ENCODE measurements at places on chromosomes 13 and 19.

DNA sequence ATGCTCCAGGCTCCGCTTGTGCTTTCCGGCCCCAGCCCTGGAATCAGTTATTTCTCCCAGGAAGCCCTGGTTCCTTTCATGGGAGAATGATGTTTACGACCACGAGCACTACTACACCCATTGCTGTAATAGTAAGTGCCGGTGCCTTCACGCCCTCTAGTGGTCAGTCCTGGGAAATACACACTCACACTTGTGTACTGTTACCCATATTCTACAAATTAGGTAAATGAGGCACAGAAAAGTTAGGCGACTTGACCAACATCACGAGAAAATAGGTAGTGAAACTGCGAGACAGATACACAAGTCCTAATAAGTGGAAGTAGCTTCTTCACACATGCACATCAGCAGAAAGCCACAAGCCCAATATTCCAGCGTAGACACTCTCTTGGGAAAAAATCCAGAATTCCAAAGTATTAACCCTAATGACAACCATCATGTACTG is 21.7 kb downstream of the CEACAM21 start:
- DNase-seq: peak; percentile 80

GRCh38 chr19:541699-542098 is 2.2 kb upstream of the GZMM start:
- no peak for DNase-seq

DNA sequence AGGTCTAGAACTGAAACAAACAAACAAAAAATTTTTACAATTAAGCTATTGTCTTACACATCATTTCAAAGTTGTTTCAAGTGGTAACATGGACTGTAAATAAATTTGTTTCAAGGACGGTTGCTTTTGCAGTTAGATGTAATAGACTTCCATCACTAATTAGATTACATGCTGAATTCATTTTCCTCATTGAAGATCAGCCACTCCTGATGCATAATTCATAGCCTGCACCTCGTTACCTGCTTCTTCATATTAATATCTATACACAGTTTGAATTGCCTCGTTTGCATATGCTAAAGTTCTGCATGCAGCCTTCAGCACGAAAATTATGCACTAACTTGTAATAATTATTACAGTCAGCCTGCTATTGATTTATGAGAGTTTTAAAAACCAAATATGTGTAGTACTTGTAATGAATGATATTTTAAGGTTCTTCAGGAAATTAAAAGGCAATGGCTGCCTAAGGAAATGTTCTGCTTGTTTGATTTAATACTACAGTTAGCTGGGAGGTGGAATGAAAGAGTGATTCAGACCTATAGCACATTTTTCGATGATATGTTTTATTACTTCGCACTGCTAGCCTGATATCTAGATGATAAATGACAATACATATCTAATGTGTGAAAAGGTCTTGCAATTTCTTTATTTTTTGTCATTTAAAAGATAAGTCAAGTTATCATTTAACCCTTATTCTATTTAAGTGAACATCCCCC is 184.9 kb downstream of the DACH1 start:
- no peak for DNase-seq

DNA sequence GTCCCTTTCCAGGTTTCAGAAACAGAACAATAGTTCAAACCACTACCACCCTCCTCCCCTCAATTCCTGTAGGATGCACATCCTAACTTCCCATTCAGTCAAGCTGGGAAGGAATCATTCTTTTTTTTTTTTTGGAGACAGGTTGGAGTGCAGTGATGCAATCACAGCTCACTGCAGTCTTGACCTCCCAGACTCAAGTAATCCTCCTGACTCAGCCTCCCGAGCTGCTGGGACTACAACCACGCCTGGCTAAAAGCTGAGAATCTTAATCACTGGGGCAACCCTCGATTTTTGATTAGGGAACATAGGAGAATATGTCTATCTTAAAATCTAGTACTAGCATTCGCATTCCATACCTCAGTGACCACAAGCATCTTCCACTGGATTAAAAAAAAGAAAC is 146.2 kb downstream of the ABCC4 start:
- DNase-seq: no peak

DNA sequence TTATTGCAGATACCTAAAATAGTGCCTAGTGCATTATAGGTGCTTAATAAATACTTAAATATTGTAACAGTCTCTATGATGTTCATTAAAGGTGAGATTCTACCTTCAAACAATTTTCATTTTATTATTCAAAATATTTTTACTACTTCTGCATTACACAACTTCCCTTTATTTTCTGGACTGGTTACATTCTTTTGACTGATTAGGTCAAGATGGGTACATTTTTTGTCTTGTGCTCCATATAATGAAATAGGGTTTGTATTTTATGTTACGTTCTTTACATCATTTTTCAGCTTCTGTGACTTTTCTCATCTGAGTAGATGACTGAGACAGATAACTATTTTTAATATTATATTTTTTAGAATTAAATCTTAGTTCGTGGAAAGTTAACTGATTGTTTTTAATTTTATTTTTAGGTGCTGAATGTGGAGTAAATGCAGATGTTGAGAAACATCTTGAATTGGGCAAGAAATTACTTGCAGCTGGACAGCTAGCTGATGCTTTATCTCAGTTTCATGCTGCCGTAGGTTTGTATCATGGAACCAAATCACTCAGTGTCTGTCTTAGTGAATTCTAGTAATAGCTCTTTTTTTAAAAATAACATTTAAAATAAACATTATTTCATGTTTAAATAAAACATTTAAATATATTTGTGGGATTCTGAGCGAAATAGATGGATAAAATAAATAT is 32.0 kb downstream of the DNAJC3 start:
- no peak for DNase-seq

DNA sequence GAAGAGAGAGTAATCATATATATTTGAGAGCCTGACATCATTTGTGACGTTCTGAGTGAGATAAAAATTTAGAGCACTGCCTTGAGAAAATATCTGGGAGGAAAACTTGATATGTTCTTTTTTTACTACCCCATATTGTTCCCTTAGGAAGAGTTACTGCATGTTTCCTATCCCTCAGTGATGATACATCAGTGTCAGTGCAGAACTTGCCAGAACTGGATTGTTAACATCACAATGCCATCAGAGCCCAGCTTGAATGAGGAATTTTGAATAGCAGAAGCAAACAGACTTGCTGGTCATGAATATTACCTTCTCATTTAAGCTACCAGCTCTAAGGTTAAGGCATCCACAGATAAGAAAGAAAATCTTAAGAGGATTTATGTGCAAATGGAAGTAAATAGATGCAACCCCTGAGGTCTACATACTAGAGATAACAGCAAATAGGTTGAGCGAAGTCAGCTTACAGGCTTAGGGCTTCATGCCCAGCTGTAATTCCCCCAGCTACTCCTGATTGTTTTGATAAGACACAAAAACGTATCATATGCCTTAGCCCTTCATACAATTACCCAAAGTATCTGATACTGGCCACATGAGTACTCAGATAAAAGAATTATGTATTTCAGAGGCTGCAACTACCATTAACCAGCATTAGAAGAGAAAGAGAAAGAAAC is 313.7 kb upstream of the ATXN8OS start:
- no peak for DNase-seq

DNA sequence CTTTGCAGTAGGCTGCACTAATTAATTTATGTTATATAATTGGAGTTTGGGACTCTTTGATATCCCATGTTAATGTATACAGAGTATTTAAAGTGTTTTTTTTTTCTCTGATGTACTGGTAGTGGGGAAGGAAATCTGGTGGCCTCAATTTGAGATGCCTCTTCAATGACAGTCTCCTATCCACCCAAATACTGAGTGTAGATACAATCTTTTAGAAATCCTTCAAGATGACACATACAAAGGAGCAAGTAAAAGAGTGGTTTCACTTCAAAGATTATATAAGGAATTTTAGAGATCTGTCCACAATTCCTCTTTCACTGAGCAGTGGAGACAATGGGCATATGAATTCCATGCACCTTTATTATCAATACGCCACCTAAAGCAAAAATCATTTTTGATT is 15.1 kb downstream of the NALCN start:
- DNase-seq: no peak

DNA sequence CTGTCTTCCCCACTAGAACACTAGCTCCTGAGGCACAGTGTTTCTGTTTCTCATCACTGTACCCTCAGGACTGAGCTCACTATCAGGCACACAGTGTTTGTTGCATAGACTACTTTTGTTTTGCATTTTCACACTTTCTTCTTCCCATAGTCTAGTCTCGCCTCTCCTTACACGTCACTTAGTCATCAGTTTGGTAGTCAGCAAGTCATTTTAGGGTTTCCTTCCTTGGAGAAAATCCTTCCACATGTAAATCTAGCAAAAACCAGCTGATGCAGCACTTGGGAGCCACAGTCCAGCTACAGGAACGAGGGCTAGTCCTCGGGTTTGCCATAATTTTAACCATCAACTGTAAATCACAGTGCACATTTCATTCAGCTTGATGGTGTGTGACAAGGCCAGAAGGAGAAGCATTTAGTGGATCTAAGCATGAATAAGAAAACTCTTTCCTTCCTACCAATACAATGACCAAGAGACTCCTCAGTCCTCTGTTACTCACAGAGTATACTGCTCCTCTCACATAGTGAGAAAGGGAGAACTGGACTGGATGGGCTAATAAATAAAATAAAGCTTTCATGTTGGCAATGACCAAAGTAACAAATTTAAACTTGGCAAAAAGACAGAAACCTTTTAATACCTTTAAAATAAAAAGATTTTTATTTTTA is 221.0 kb downstream of the KLF12 start:
- no peak for DNase-seq

GRCh38 chr19:42361545-42361910 is 28.6 kb downstream of the CNFN start:
- no peak for DNase-seq

DNA sequence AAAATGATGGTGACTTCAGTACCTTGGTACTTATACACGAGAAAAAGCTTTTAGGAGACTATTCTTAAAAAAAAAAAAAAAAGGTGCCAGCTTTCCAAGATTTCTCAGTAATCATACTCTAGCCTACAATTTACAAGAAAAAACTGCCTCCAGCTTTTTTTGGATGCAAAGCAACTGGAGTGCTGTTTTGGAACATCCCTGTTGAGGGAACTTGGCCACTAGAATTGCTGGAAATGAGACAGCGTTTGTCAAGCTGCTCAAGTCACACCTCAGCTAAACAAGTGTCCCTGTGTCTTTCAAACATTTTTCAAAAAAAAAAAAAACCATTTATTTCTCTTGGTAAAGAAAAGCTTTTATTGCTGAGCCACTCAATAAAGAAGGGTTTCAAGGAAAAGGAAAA is 413.1 kb upstream of the ARGLU1 start:
- DNase-seq: no peak

DNA sequence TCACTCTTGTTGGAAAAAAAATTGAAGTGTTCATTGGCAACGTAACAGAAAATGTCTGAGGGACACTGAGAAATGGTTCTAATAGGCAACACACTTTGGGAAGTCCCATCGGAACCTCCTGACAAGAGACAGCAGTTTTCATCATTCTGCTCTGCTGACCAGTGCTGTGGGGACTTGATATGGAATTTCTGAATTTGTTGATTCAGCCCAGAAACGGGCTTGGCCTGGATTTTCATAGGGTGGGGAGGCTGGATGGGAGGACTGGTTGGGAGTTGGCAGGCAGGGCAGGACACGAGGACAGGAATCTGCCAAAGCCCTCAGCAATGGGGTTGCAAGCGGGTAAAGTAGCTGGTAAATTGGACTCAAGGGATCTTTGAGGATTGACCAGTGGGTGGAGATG is 96.5 kb downstream of the DCT start:
- DNase-seq: peak; percentile 25

DNA sequence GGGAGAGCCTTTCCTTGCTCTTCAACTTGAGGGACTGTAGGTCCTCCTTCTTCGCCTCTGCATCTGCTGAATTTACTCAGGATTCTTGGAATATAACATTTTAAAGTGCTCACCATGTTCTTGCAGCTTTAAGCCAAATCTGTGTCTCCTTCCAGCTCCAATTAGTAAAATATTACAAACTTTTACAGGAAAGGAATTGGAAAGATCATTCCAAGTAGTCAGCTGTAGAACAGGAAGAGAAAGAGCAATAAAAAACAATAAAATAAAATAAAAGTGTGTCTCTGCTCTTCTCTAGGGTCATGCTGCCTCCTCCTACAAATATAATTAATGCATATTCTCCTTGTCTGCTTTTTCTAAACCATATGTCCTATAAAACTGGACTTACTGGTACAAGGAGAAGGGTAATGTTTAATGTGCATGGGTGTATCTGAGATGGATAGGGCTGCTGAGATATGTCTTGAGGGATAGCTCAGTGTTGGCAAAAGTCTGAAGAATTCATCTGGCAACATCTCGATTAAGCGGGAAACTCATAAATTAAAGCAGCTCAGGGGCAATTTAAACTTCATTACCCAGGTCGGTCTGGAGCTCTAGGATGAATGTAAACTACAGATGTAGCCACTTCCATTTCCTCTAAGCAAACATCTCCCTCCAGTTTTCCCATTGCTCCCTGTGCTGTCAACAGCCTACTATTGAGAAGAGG is 25.0 kb downstream of the ENOX1 start:
- no peak for DNase-seq

DNA sequence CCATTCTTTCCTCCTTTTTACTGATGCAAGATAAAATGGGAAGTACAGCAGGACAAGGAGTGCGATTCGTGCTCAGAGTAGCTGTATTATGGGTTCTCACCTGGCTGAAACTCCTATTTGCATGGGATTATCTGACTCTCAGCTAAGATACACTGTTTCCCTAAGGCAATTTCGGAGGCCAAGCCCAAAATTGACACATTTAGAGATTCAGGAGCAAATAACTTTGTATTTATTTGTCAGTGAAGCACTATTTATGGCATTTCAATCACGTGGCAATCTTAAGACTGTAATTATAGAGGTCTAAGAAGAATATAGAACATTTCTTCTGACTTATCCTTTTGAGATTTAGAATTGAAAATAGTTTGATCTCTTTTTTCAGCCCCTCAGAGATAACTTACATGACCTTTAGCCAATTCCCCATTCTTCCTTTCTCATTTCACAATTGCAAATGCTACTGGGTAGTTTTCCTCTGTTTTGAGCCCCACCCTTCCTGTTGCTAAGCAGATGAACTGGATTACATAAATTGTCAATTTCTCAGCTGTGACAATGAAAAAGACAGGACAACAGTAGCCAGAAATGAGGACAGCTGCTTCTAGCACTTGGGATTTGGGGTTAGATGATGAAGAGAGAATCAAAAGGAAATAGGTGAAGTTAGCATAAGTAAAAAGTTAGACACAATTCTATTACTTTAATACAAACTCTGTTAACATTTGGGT is 122.7 kb upstream of the FRY start:
- no peak for DNase-seq

GRCh38 chr13:32624441-32624840 is 38.2 kb downstream of the PDS5B start:
- no peak for DNase-seq
